ENCODE measurements at places on chromosomes 3 and 15. TPM values are rescaled to one million over a fixed set of nuclear protein-coding genes. Genes with fewer than 3 reads are reported as not detected.
A peak's percentile ranks its signal among the peaks of the same experiment; 100 is the strongest.

FAM3D gene
- total RNA-seq: 107 TPM

- DNase-seq: peak; percentile 91
Observed at GRCh38 chr3:44624749-44625480, at the start of gene ZNF197. ZNF197 (plus strand) TSS chr3:44625036; CDS start chr3:44629155, 4,119 bp downstream.

THRB gene
- total RNA-seq: 13.2 TPM

DNA sequence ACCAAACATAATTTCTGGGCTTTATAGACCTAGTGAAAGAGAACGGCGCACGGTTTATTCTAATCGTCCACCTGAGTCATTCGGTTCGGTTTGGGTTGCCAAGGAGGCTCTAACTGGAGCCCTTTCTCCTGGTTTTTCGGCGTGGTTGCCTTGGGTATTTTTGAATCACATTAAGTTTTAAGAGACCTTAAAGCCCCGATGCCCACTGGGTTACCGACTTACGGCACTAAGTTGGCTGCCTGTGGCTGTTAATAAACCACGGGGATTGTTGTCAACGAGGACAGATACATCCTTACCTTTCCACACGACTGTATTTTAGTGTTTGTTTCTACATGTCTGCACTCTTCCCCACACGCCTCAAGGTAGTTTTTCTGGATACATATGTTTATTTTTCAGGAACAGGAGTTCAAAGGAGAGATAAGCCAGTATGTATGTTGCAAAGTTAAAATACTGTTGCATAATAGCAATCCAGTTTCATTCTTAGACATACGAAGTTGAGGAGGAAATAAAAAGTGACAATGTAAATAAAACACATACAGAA lies 1.2 kb upstream of the ANP32A start:
- DNase-seq: no peak

DNA sequence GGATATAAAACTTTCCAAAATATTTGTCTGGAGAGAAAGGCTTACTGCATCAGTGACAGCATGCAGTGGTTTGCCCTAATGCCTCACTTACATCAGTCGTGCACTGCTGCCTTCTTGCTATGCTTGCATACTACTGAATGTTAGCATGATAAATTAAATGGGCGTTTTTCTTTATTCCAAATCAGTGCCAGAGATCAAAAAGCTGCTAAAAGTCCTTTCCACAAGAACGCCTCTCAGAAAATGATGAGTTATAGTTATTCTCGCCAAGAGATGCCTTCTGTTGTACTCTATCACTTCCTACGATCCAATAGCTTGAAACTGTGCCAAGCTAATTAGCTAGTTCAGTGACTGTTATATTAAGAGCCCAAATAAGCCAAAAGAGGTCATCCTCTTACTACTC lies 345.8 kb upstream of the ROBO2 start:
- no peak for DNase-seq

- no peak for DNase-seq
Observed at GRCh38 chr15:63156086-63156710, 1.1 kb downstream of the RPS27L start.

GRCh38 chr3:195405651-195406050 lies 37.2 kb downstream of the ACAP2 start:
- DNase-seq: no peak

DNA sequence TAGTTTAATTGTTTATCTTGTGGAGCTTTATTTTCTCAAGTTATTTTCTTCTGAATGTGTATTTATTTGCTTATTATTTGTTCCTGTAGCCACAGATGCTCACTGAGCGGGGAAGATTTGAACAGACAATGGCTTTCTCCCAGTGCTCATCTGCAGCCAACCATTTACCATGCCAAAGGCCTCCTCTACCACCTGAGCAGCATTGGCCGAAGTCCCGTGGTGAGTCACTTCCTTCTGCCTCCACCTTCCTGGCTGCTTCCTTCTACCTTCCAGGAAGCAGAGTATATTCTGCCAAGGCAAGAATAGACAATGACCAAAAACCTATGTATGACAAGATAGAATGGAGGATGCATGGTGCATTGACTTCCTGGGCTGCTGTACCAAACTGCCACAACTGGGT lies 443.1 kb downstream of the AGBL1 start:
- no peak for DNase-seq

DNA sequence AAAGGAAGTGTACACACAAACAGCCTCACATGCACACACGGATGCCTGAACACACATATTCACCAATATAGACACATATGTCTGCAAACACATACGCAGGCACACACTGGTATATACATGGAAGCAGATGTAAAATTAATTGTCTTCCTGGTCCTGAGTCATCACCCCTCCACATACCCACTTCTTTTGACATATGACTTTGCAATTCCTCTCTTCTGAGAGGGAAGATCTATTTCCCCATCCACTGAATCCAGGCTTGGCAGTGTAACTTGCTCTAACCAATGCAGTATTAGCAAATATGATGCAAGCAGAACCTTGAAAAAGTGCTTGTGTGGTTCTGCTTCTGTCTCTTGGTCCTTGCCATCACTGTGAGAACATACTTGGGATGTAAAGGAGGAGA lies 76.8 kb upstream of the HRH1 start:
- no peak for DNase-seq

CFAP100 gene
- total RNA-seq: not detected

Data from Peyer's patch (tissue), 4 donors.